ENCODE measurements at places on chromosomes 2 and 18.

GRCh38 chr2:138279871-138280270 lies 221.7 kb upstream of the SPOPL start:
- no peak for DNase-seq

DNA sequence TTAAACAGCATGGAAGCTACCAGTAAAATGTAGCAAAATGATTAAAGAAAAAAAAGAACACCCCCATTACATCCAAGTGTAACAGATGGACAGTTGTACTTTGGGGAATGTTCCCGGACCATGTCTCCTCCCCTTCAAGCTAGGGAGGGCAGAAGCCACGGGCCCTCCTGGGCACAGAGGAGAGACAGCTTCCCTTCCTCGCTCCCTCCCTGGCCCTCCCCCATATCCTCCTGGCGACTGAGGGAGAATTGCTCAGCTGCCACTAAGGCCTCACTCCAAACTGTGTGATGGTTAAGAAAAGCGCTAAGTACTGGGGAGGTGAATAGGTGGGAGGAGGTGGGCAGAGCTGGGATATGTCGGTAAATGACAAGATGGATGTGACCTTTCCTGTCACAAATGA lies 358.0 kb downstream of the HRH4 start:
- DNase-seq: no peak

GRCh38 chr18:51716277-51716676 lies 518.8 kb upstream of the MEX3C start:
- DNase-seq: no peak

DNA sequence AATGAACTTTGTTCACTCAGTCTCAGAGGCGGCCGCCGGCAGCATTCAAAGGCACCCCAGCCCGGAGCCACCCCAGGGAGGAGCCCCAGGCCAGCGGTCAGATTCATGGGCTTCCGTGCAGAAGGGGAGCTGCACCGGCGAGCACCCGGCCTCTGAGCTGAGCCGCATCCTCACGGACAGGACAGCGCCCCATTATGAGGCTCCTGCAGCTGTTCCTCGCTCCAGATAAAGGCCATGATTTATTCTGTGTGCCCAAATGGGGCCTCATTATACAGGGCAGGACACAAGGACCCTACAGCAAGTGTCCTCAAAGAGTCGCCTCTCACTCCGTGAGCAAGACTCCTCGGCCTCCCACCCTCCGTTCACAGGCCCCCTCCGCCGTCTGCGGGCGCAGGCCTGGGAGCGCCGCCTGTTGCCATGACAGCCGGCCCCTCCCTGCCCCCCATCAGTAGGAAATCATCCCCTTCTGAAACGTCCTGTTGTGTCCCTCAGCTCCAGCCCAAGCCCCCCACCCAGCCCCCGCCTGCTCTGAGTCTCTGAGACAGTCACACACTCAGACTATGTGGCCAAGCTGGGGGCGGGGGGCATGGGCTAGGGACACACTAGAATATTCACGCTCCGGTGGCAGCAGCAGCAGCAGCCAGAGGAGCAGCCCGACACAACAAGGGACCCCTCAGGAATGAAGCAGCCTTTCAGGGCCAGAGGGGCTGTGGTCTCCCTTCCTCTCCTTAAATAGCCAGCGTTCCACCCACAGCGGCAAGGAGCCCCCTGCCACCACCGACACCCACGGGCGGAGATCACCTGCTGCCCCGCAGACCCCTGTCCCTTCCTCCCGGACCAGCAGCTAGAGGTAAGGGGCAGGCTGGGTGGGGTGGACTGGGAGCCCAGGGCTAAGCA lies at the start of gene GPR17:
Gene GPR17 (plus strand): TSS at position 759 of the 897 bp plus-strand sequence. CDS start 4,583 bp downstream, outside the sequence.
- DNase-seq: no peak

DNA sequence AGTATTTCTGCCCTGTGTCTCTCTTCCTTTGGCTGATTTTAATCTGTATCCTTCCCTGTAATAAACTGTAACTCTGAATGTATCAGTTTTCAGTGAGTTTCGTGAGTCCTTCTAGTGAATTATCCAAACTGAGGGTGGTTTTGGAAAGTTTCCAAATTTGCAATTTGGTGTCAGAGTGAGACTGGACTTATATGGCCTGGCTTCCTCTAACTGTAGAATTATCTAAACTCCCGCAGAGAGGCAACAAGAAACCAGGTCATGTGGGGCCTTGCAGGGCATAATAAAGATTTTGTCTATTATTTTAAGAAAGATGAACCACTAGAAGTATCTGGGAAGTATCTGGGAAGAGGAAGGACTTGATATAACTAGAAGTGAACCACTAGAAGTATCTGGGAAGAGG lies 95.3 kb upstream of the RNF152 start:
- DNase-seq: no peak

DNA sequence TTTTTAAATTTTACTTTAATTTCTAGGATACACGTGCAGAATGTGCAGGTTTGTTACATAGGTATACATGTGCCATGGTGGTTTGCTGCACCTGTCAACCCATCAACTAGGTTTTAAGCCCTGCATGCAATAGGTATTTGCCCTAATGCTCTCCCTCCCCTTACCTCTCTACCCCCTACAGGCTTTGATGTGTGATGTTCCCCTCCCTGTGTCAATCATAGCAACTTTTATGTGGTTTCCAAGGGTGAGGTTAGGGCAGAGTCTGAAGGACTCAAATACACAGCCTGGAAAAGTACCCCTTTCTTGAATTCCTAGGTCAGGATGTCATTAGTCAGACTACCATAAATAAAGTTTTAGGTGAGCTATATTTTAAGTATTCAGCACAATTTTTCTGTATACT lies 31.1 kb upstream of the MYT1L start:
- no peak for DNase-seq

DNA sequence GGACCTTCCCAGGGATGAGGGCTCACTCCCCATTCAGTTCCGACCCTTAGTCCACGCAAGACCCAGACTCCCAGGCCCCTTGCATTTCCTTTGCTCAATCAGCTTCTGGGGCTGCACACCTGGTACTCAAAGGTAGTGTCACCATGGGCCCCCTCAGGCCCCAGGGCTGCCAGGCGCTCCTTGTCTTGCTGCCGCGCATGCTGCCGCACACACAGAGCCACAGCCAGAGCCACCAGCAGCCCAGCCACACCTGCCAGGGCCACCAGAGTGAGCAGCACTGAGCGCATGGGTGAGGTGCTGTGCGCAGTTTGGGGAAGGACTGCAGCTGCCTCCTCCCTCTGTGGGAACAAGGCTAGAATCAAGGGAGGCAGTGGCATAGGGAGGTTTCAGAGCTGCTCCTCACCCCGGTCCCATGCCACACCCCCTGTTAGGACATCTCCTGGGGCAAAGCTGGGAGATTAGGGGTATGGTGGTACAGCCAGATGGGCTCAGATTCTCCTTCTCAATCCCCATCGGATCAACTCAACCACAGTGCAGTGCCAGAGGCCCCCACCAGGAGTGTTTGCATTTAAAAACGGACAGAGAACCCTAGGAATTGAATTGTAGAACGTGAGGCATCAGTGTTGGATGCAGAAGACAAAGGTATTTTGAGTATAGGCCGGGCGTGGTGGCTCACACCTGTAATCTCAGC lies 11.3 kb downstream of the PTPRN start:
- DNase-seq: no peak
